ENCODE measurements at places on chromosomes 11 and 22. TPM values are rescaled to one million over a fixed set of nuclear protein-coding genes. Genes with fewer than 3 reads are reported as not detected.

DNA sequence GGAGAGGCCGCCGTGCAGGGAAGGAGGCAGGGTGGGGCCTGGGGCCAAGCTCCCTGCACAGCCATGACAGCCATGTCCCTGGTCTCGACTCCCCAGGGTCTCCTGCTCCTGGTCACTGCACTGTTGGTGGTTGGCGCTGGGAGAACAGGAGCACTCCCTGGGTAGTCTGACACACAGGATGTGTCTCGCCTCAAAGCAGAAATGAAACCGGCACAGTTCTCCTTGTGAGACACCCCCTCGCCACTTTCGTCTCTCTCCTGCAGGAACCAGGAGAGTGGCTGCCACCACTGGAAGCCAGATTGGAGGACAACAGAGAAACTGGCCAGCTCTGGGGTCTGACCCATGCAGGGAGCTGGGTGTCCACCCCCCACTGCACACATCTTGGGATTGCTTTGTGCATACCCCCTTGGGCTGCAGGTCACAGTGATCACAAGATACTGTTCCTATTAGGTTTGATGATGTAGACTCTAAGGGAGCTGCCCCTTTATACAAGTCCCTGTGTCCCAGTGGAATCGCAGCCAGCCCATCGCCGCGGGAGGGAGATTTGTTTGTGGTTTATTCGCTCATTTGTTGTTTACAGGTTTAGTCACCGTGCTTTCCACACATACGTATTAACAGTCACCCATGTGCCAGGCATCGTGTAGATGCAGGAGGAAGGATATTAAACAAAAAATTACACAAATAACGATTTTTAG, 27.0 kb upstream of the YWHAH start:
- DNase-seq = no peak

DNA sequence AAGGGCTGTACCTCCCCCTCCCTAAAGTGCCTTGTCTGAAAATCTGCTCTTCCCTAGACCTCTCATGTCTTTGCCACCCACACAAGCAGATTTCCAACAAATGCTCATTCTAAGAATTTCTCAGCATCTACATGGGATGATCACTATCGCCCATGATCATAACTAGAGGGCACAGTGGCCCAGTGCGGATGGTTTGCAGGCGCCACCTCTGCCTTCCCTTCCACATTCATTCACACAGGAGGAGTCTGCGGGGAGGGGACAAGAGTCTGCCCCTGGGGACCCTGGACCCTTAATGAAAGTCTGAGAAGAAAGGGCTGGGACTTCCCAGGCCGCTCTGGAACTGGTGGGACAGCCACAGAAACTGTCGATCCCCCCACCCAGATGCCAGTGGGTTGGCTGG, 28.9 kb downstream of the KCTD17 start:
- DNase-seq = no peak

- DNase-seq = no peak
These were observed 10.3 kb upstream of the MB start for GRCh38 chr22:35627267-35628041.

TCN1 gene
- 8.1 TPM for total RNA-seq

DNA sequence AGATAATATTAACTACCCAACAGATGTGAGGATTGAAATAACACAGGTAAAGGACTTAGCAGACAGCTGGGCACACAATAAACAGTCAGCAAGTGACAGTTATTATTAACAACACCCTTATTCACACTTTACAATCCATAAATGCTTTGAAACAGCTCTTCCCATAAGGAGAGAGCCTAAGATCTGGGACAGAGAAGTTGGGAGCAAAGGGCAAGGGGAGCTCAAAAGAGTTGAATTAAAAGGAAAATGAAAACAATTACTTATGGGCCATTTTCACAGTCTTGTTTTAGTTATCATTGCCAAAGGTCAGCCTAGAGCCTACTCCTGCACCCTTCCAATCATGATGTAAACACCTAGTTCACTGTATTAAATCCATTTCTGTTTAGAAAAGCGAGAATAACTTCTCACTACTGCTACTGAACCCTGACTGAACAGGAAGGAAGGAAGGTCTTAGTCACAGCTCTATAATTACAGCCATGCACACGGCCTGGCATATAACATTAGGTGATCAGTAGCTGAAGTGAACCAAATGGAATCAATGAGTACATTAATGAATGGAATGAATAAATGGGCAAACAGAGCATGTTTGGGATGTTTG, 111.3 kb downstream of the PLEKHA7 start:
- no peak for DNase-seq

- no peak for DNase-seq
These were observed 261.2 kb upstream of the UBASH3B start for GRCh38 chr11:122394313-122394712.

OR52A1 gene
- not detected for total RNA-seq

GRCh38 chr11:12144330-12145174, 34.2 kb downstream of the MICAL2 start:
- DNase-seq = no peak

DNA sequence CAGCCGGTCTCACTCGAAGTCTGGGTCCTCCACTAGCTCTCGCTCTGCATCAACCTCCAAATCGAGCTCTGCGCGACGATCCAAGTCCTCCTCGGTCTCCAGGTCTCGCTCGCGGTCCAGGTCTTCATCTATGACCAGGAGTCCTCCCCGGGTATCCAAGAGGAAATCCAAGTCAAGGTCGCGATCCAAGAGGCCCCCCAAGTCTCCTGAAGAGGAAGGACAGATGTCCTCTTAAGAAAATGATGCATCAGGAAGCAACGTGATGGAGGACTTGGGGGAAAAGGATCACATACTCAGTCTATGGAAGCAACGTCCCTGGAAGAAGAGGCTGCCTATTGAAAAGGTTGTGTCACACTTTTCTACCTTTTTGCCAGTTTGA, 1.1 kb downstream of the SRSF8 start:
- DNase-seq = no peak

- no peak for DNase-seq
These were observed 12.8 kb downstream of the ARRB1 start for GRCh38 chr11:75338516-75339208.

GRCh38 chr22:25448435-25449051, 115.9 kb upstream of the GRK3 start:
- no peak for DNase-seq

MAPK8IP2 gene
- 3.2 TPM for total RNA-seq

DNA sequence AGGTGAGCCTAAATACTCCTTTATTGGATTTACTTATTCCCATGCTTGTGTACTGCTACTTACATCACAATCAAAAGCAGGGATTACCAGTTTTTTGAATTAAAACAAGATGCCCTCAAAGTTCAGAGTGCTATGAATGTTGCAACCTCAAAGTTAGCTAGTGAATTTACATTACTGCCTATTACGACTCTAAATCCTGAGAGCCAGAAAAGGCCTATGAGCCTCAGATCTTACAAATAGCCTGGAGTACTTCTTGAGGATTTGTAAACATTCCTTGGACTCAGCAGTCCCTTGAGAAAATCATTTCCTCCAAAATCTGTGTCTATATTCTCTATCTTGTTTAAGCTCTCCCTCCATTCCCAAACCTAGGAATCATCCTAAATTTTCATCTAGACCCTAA, 25.5 kb downstream of the CHORDC1 start:
- no peak for DNase-seq
